ENCODE measurements at places on chromosomes 11 and 22.

GRCh38 chr11:102763440-102763839, 17.0 kb downstream of the MMP10 start:
- no peak for DNase-seq

DNA sequence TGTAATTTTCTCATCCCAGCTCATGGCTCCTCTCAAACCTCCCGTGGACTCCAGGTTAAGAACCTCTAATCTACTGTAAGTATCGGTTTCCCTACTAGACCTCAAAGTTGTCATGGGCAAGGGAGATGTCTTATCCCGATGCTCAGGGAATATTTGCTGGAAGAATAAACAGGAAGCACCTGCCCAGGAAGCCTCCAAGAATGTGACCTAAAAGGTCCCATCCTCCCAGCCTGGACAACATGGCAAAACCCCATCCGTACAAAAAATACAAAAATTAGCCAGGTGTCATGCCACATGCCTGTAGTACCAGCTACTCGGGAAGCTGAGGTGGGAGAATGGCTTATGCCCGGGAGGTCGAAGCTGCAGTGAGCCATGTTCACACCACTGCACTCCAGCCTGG, 62.4 kb downstream of the APOL1 start:
- no peak for DNase-seq

DNA sequence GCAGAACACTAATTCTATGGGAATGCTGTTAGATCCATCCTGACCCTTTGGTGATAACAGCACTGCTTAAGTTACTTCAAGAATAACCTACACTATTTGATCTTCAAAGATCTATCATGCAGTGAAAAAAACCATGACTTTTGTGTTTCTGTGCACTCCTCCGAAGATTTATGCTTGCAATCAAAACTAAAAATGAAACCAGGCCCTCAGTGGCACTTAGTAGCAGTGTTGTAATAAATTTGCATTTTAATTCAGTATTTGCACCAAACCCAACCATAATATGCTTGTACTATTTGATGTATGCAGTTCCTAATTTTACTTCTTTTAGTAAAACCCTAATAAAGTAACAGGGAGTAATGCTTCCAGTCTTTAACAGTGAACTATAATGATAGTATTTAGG, 130.7 kb downstream of the SOX6 start:
- no peak for DNase-seq

GRCh38 chr11:73542175-73542574, 55.7 kb downstream of the FAM168A start:
- no peak for DNase-seq
